ENCODE measurements at places on chromosomes 6 and 20.
A peak's percentile ranks its signal among the peaks of the same experiment; 100 is the strongest.

DNA sequence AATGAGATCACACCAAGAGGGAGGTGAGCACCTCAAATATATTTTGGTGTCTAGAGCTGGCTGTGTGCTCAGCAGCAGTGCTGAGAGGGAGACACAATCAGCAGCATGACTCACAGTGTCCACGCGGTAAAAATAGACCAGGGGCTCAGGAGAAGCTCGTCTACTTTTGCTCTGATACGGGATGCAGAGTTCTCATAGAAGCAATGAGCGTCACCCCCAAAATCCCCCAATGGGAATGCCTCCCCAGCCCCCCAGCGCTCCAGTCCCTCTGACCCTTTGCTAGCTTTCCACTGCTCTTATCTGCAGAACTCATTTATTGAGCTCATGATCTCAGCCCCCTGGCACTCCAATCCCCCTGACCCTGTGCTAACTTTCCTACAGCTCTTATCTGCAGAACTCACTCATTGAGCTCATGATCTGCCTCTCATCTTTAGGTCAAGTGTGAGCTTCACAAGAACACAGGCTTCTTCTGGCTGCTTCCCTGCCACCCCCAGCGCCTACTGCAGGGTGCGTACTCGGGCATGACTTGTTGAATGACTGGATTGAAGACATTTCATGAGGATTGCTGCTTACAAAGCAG is 34.0 kb downstream of the SYNDIG1 start:
- DNase-seq, result no peak

DNA sequence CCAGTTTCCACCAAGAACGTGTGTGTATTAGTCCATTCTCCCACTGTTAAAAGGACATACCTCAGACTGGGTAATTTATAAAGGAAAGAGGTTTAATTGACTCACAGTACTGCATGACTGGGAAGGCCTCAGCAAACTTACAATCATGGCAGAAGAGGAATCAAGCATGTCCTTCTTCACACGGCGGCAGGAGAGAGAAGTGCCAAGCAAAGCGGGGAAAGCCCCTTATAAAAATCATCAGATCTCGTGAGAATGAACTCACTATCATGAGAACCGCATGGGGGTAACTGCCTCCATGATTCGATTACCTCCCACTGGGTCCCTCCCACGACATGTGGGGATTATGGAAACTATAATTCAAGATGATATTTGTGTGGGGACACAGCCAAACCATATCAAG is 13.1 kb downstream of the C20orf203 start:
- no peak for DNase-seq

DNA sequence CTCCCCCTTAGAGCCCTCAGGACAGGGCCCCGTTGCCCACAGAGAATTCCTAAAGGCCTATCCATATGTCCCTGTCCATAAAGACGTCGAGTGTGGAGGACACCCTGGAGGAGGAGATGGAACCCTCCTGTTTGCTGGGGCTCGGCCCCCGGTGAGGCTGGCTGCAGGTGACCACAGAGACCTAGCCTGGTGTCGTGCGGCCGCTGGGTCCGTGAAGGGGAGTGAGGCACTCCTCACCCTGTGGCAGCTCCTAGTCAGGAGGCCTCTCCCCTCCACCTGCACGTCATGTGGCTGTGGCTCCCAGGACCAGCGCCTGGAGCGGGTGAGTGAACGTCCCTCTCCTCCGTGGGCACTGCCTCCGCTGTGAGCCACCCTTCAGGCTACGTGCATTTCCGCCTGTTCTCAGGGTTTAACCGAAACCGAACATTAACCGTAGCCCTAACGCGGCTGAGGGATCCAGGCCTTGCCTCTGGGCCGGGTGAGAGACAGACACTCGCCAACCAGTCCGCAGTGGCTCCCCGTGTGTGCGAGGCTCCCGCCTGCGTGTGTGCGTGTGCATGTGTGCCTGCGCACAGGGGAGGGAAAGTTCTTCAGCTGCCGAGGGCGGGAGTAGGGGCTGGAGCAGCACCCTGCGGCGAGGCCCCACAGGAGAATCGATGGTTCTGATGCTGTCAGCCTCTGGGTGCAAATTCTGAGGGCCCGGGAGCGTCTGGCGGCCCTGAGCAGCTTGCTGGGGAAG is 5.9 kb upstream of the TCEA2 start:
- no peak for DNase-seq

GRCh38 chr6:33860706-33861474 is 57.1 kb upstream of the MLN start:
- no peak for DNase-seq

GRCh38 chr6:128725271-128726233 is 157.4 kb upstream of the LAMA2 start:
- DNase-seq, result peak; percentile 7

DNA sequence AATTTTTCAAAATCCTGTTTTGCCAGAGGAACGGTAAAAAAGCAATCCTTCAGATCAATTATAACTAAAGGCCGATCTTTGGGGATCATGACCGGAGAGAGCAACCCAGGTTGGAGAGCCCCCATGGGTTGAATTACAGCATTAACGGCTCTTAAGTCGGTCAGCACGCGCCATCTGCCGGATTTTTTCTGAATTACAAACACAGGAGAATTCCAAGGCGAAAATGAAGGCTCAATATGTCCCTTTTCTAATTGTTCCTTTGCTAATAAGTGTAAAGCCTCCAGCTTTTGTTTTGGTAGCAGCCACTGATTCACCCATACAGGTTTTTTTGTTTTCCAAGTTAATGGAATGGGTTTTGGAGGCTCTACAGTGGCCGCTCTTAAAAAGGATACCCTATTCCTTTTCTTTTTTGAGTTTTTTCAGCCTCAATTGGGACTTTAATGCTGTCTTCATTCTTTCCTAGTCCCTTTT is 16.9 kb upstream of the PTCRA start:
- peak; percentile 49 for DNase-seq

GRCh38 chr20:17875981-17876385 is 92.6 kb downstream of the SNX5 start:
- no peak for DNase-seq

DNA sequence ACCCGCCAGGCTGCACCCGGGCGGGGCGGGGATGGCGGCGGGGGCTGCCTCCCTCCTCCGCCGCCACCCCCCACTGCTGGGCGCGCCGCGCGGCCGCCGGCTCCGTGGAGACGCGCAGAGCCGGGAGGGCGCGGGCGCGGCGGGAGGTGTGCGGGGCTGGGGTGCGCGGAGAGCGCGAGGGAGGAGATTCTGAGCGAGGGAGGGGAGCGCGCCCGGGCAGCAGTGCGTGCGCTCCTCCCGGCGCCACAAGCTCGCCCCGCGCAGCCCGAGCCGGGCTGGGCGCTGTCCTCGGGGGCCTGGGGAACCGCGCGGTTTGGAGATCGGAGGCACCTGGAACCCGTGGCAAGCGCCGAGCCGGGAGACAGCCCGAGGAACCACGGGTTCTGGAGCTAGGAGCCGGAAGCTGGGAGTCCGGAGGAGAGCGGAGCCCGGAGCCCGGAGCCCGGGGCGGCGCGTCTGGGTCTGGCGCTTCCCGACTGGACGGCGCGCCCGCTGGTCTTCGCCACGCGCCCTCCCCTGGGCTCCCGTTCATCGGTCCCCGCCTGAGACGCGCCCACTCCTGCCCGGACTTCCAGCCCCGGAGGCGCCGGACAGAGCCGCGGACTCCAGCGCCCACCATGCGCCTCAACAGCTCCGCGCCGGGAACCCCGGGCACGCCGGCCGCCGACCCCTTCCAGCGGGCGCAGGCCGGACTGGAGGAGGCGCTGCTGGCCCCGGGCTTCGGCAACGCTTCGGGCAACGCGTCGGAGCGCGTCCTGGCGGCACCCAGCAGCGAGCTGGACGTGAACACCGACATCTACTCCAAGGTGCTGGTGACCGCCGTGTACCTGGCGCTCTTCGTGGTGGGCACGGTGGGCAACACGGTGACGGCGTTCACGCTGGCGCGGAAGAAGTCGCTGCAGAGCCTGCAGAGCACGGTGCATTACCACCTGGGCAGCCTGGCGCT is at the start of gene NTSR1:
NTSR1 (plus strand) TSS at position 246 of the 946 bp plus-strand sequence; CDS start at position 618, 372 bp downstream.
- DNase-seq, result no peak

GRCh38 chr6:17311595-17312311 is 30.6 kb downstream of the RBM24 start:
- no peak for DNase-seq

DNA sequence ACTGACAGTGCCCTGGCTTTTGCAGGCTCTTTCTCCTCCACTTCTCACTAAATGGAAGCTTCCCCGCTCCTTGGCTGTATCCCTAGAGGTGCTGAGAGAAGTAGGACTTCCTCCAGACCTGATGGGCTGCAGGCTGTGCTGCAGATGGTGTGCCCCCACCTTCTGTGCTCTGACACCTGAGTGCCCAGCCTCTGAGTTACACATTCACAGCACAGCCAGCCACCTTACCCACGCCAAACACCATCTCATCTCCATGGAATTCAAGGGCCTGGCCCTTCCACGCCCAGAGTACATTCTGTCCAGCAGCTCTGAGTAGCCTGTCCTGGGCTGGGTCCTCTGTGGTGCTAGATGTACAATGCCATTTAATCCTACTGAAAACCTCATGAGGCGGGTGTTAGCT is 5.3 kb downstream of the SFTA2 start:
- DNase-seq, result no peak

DNA sequence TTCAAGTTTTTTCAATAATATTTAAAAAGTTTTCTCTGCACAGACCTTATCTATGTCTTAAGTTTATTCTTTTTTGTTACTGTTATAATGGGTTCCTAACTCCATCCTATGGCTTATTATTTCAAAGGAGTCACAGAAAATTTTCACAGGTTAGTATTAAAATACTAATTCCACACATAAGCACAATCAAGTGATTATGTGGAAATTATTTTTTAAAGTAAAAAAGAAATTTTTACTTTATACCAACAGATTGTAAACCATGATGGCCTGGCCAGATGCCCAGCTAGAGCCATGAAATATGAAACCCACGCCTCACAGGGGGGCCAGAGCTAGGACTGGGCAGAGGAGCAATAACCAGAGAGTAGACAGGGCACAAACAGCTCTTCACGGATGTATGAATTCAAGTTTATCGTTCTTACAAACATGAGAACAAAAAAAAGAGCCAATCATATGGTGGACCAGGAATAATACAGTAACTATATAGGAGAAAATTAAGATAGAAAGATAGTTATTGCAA is 34.0 kb downstream of the NUDT3 start:
- DNase-seq, result no peak

DNA sequence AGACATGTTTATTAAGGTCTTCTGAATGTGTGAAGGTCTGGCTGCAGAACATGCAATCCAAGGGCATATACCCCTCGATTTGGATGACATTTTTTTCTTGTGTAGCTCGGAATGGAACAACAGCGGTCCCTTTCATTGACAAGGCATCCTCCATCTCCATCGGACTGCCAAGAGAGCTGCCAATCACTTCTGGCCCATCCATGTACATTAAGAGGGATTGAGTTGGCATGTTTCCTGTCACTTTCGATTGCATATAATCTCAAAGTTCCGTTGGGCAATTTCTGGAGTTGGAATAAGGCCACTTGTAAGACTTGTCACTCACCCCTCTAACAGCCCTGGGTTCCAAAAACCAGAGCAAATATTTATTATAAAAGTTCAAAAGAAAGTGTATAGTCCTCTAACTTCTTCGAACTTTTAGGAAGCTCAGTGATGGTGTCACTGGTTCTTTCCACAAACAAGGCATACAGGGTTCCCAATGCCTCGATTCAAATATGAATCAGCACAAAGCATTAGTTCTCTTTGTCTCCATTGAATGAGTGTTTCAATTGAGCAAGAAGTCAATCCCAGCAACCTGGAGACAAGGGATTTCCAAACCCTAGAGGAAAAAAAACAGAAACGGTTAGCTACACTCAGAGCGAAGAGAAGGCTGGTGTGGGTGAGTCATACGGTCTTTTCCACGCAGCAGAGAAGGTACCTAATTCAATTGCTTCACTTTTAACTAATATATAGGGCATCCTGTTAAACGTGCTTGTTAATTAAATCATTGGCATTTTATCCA is 10.9 kb downstream of the ZNF217 start:
- peak; percentile 31 for DNase-seq

- no peak for DNase-seq
Measured at GRCh38 chr20:57968120-57968519, 258.3 kb upstream of the PMEPA1 start.

DNA sequence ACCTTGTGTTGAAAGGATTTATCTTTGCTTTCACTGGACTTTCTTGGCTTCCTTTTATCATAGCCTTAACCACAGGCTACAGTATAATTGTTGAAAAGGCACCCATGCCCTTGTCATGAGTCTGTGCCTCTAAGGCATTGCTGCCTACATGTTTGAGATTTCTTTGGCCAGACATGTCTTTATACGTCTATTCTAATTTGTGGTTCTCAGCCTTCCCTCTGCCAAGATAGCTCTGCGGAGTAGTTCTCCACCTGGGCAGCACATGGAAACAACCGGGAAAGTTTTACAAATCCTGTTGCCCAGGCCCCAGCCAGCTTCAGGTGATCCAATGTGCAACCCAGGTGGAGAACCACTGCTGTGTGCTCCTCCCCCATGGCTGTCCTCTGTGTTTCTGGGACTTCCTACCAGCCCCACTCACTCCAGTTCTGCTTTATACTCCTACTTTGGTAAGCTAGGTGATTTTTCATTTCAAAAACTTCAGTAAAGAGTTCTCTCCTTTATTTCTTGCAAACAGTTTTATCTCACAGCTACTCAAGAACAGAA is 159.6 kb upstream of the MYLIP start:
- DNase-seq, result no peak

- DNase-seq, result no peak
Measured at GRCh38 chr6:41025966-41026530, 13.0 kb downstream of the UNC5CL start.

DNA sequence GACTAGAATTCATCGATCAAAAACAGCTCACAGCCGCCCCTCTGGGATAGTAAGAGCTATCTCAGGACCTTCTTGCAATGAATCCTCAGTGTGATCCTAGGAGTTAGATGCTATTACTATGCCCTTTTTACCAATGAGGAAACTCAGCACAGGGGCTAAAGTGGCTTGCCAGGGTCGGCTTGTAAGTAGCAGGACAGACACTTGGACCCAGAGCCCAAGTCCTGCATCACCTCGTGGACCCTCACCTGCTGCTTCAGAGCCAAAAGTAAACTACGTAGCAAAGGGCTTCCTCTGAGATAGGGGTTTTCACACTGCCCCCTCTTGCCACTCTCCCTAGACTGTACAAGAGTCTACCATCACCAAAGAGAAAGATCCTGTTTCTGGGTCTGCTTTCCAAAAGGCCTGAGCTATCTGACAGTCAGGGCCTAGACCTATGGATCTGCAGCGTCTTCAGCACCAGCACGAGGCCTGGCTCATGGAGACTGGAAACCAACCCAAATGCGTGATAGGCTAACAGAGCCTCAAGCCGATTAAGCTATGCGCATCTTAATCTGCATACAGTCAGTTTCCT is 172.3 kb downstream of the ANKRD60 start:
- DNase-seq, result no peak

GRCh38 chr6:144824018-144824417 is 538.9 kb downstream of the UTRN start:
- no peak for DNase-seq

GRCh38 chr6:123418071-123418470 is 218.7 kb downstream of the TRDN start:
- DNase-seq, result no peak

DNA sequence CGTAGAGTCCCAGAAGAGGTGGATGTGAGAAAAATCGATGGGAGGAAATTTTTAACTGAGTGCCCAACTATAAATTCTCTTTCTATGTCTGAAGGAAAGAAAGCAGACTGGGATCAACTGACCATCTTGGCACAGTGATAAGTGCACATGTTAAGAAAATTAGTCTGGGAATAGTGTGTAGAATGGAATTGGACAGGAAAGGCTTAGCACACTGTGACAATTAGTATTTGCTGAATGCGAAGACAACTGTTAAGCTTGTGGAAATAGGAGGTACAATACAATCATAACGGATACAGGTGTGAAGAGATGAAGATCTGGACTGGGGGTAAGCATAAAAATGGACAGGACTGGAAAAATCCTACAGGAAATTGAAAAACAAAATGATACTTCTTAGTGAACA is 114.3 kb downstream of the FAM50B start:
- no peak for DNase-seq

GRCh38 chr6:42225419-42225818 is 7.8 kb upstream of the MRPS10 start:
- no peak for DNase-seq
